Heart right ventricle (tissue), 16 donors: ENCODE measurements at places on chromosomes 6 and 20. TPM values are rescaled to one million over a fixed set of nuclear protein-coding genes. Genes with fewer than 3 reads are reported as not detected.

DNA sequence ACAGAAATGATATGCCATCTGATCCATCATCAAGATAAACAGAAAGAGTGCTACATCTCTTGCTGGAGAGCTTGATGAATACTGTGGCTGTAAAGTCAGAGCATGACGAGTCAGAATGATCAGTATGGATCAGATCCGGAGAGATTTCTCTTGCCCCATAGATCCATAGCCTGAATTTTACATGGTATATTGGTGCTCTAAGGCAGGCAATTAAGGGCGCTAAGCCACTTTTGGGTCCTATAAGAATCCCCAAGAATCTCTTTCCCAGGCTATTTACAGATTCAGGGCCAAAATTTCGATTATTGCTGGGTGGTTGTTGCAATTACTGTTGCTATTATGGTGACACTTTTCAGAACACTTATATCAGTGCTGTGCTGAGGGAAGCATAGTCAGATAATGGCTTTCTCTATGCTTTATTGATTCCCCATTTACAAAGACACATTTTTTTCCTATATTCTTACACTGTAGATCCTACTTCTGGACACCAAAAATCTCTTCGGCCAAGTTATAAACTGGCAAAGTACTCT is 94.4 kb downstream of the ADGRB3 start:
- no peaks in the 10 kb centered on the region for H3K36me3 ChIP-seq
- H3K27me3 ChIP-seq, result no peaks in the 10 kb centered on the region
- no peak for DNase-seq

GRCh38 chr20:56454754-56455153 is 13.7 kb upstream of the RTF2 start:
- no peak overlapping the region for H3K4me3 ChIP-seq
- peaks cover 7% of the 10 kb centered on the region for H3K36me3 ChIP-seq
- no peaks in the 10 kb centered on the region for H3K27me3 ChIP-seq
- no peak overlapping the region for H3K27ac ChIP-seq

DNA sequence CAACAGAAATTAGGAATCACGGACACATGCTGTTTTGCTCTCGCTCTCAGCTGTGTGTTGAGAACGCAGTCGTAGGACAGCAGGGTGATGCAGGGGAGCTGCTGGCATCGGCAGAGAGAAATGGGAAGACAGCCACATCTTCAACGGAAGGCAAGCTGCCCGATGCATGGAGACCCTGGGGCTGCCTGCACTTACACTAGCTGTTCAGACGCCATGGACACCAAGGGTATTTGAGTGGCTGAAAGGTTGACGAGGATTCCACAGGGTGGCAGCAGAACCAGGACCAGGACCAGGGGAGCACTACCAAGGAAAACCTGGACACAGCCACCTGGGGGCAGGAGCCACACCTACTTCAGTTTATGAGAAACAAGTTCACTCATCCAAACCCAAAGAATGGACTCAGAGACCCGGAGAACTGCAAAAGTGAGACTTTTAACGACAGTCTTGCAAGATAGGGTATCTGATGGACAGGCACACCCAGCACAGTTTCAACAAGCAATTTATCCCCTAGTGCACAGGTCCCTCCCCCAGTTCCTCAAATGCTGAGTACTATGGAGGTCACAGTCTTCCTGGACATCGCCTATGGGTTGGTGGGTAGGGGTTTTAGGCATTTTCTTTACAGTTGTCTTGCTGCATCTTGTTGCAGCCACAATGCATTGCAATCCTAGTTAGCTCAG is 56.3 kb upstream of the ENTPD6 start:
- peaks cover 9% of the 10 kb centered on the region for H3K27me3 ChIP-seq
- H3K4me1 ChIP-seq, result no peaks in the 10 kb centered on the region
- no peak for DNase-seq
- H3K27ac ChIP-seq, result no peak overlapping the region
- H3K36me3 ChIP-seq, result no peaks in the 10 kb centered on the region

GRCh38 chr6:43284991-43285781 is 12.9 kb upstream of the SLC22A7 start:
- H3K4me1 ChIP-seq, result no peaks in the 10 kb centered on the region
- H3K36me3 ChIP-seq, result no peaks in the 10 kb centered on the region
- H3K27me3 ChIP-seq, result peaks cover 13% of the 10 kb centered on the region
- H3K4me3 ChIP-seq, result peak overlapping the region; percentile 41
- DNase-seq, result no peak

The DEFB126 gene
- not detected for polyA plus RNA-seq

The PROCR gene
- polyA plus RNA-seq, result 20.5 TPM

The ESR1 gene
- polyA plus RNA-seq, result 0.09 TPM
